ENCODE measurements at places on chromosomes 7 and 10. TPM values are rescaled to one million over a fixed set of nuclear protein-coding genes. Genes with fewer than 3 reads are reported as not detected.

EPO gene
- not detected for total RNA-seq

C7orf57 gene
- 2.3 TPM for total RNA-seq

CYP3A7 gene
- total RNA-seq: not detected

HTRA1 gene
- 6.3 TPM for total RNA-seq

OR13A1 gene
- total RNA-seq: 1.5 TPM

PSD gene
- total RNA-seq: 1.1 TPM

STK31 gene
- 0.57 TPM for total RNA-seq

CALHM3 gene
- total RNA-seq: not detected

COMTD1 gene
- total RNA-seq: 87.8 TPM

CALCR gene
- total RNA-seq: not detected

LRRTM3 gene
- not detected for total RNA-seq

CPVL gene
- total RNA-seq: 24.1 TPM

CYP3A4 gene
- total RNA-seq: not detected

CTAGE4 gene
- total RNA-seq: 8.6 TPM

ECHDC3 gene
- total RNA-seq: 0.44 TPM

CRYGN gene
- not detected for total RNA-seq

ATOH7 gene
- not detected for total RNA-seq

BBIP1 gene
- total RNA-seq: 16.8 TPM

STOX1 gene
- 1.6 TPM for total RNA-seq

CHST15 gene
- total RNA-seq: 21.7 TPM

DPP6 gene
- not detected for total RNA-seq

AMPH gene
- 2.3 TPM for total RNA-seq

TMEM196 gene
- total RNA-seq: not detected

TFEC gene
- total RNA-seq: 1.6 TPM

ACBD7 gene
- 0.31 TPM for total RNA-seq

PILRA gene
- 1.5 TPM for total RNA-seq

TUBB8 gene
- total RNA-seq: not detected

HOXA6 gene
- not detected for total RNA-seq

LIPJ gene
- total RNA-seq: not detected

RSPH10B gene
- total RNA-seq: not detected

ZC3HAV1 gene
- total RNA-seq: 29.5 TPM

TAS2R3 gene
- total RNA-seq: not detected

C10orf143 gene
- 4.0 TPM for total RNA-seq

FGFBP3 gene
- 0.57 TPM for total RNA-seq

VAX1 gene
- total RNA-seq: not detected

TECTB gene
- not detected for total RNA-seq

FGFR2 gene
- 55.5 TPM for total RNA-seq

DUSP5 gene
- total RNA-seq: 42.2 TPM

PPRC1 gene
- total RNA-seq: 25.4 TPM

TWIST1 gene
- total RNA-seq: not detected

NPY gene
- total RNA-seq: not detected

PNLIPRP3 gene
- total RNA-seq: 1.5 TPM

AKR1C1 gene
- total RNA-seq: 167 TPM

GBX1 gene
- not detected for total RNA-seq

PRTFDC1 gene
- 1.5 TPM for total RNA-seq

FAM241B gene
- total RNA-seq: 1.2 TPM

GALNT17 gene
- 1.6 TPM for total RNA-seq

PTPRN2 gene
- 0.57 TPM for total RNA-seq

PWWP2B gene
- total RNA-seq: 14.9 TPM

USP54 gene
- 37.4 TPM for total RNA-seq
